H9 (cell line): ENCODE measurements at places on chromosomes 1 and 21. TPM values are rescaled to one million over a fixed set of nuclear protein-coding genes. Genes with fewer than 3 reads are reported as not detected.

SMPDL3B gene
- 49.5 and 51.3 TPM in 2 replicates for total RNA-seq

LCE1E gene
- total RNA-seq = not detected in 2 replicates

INAVA gene
- total RNA-seq = 36.8 and 37.2 TPM in 2 replicates

FMO4 gene
- total RNA-seq = 1.8 and 3.0 TPM in 2 replicates

KRTAP6-3 gene
- total RNA-seq = not detected in 2 replicates

CLEC20A gene
- total RNA-seq = not detected in 2 replicates

CD2 gene
- not detected in 2 replicates for total RNA-seq

NIBAN1 gene
- 5.9 and 6.0 TPM in 2 replicates for total RNA-seq

CA6 gene
- not detected in 2 replicates for total RNA-seq

CCDC185 gene
- total RNA-seq = not detected in 2 replicates

PTGER3 gene
- 0.26 TPM in 2 replicates for total RNA-seq

LORICRIN gene
- not detected in 2 replicates for total RNA-seq

DISC1 gene
- total RNA-seq = 2.1 and 2.5 TPM in 2 replicates

ZNF672 gene
- total RNA-seq = 28.5 and 29.4 TPM in 2 replicates

PRDM15 gene
- 9.9 TPM in 2 replicates for total RNA-seq

FAM167B gene
- total RNA-seq = 1.5 and 2.1 TPM in 2 replicates

EPHA2 gene
- 32.8 and 33.1 TPM in 2 replicates for total RNA-seq

ACTA1 gene
- 48.5 and 51.3 TPM in 2 replicates for total RNA-seq

SYT11 gene
- 0.28 and 0.39 TPM in 2 replicates for total RNA-seq
